ENCODE measurements at places on chromosomes 4 and X.

GRCh38 chrX:42459735-42460134 is 318.2 kb downstream of the PPP1R2C start:
- DNase-seq = no peak

GRCh38 chr4:40744218-40744617 is 5.5 kb upstream of the NSUN7 start:
- no peak for DNase-seq

DNA sequence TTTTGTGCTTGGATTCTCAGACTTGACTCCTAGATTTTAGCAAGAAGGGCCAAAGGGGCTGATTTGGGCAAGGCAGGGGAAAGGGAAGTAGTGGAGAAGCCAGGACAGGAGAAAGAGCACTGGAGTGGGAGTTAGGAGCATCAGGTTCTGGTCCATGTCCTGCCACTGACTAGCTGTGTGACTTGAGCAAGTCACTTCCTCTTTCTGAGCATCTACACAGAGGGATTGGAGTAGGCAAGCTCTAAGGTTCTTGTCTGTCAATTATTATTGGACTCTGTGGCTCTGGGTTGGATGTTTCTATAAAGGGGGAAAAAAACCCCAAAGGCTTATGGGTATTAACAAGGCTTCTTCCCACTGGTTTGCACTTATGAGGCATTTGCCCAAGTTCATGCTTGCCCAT is 24.4 kb downstream of the PLAC1 start:
- no peak for DNase-seq

DNA sequence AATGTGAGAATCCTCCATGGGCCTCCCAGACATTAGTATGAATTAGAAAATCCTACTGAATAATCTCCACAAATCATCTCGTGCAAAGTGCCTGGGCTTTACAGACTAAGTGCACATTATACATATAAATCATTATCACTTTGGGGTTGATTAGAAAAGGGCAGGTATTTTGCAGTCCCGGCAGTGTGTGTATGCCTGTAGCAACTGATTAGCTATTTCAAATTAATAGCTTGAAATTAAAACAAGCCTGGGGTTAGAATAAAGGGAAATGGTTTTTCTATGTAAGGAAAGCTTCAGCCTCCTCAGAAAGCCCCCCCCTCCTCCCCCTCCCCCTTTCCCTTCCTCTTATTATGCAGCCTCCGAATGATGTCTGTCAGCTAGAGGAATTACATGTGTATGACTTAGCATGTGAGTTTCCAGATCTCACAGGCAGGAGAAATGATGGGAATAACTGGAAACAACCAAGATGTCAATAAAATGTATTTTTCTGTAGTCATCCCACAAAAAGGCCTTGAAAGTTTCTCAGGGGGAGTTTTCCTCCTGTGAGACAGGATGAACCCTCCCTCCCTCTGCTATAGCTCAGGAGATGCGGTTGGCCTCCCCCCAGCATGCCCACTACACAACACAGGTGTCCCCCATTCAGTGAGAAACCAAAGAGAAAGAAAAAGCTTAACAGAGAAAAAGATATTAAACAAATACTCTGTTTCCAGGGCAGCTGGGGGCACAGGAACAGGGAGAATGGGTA is 41.2 kb upstream of the RASGEF1B start:
- DNase-seq = no peak

- DNase-seq = no peak
These were observed 430 bp upstream of the TRPC3 start for GRCh38 chr4:121952290-121952689.

DNA sequence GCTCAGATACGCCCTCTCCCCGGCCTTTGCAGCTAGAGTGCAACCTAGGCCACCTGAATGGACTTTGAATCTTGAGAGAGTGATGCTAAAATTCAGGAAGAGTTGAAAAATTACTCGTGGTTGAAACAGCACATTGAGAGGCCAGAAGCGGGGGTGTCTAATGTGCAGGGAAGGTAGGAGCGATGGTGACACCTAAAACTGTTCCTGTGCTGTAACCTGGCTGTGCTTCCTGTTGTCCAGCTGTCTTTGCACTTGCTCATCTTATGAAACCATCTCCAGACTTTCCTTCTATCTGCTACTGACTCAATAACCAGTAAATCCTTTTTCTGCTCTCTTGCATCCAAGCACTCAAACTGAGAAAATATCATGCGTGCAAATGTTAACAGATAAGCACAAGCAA is 106.4 kb upstream of the RPS6KA3 start:
- DNase-seq = no peak

GRCh38 chrX:125101971-125102755 is 217.5 kb upstream of the TEX13C start:
- no peak for DNase-seq

DNA sequence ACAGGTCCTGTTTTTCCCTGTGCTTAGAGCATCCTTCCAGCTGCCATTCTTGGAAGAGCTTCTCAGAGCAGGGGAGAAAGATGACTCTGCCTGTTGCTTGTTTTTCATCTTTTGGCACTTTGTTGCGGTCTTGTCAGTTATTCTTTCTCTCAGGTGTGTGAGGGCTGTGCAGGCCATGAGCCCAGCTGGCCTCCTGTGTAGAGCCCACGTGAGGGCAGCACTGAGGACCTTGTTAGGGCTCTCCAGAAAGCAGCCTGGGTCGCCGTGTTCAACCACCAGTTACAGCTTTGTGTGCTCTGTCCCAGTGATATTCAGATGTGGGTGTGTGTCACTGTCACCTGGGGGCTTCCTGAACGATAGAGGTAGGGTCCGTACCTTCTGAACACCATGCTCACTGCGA is 52.8 kb downstream of the NOP14 start:
- DNase-seq = no peak

- DNase-seq = peak; percentile 29
These were observed 367.0 kb downstream of the BCOR start for GRCh38 chrX:39730662-39731329.

DNA sequence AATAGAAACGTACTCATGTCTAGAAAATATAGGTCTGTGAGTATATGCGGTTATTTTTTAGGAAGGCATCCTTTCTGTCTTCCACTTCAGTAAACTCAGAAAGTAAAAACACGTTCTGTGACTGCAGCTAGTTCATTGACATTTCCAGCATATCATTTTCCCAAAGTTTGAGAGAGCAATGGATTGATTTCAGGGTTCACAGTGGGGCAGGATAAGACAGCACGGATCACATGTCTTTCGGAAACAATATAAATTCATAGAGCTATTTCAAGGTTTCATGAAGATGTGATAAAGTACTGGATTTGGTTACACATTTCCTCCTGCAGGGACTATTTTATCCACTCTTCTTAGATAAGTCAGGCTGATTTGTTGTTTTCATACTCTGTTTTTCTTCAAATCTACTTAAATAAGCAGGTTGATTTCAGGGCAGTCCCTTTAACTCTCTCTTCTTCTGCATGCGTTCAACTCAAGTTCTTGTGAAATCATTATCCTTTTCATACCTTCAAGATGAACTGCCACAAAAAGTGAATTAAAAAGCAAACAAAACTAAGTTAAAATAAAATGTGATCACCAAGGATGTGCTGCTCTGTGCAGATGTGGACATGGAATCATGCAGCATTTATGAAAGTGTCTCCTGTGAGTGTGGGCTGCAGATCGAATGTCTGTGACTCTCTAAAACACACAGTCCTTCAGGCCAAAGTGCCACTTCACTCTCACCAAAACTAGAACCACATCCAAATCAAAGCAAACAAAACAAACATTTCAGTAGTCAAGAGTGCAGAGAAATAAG is 187.7 kb downstream of the UNC5C start:
- DNase-seq = no peak

GRCh38 chr4:36322921-36323354 is 41.5 kb downstream of the DTHD1 start:
- DNase-seq = peak; percentile 32

DNA sequence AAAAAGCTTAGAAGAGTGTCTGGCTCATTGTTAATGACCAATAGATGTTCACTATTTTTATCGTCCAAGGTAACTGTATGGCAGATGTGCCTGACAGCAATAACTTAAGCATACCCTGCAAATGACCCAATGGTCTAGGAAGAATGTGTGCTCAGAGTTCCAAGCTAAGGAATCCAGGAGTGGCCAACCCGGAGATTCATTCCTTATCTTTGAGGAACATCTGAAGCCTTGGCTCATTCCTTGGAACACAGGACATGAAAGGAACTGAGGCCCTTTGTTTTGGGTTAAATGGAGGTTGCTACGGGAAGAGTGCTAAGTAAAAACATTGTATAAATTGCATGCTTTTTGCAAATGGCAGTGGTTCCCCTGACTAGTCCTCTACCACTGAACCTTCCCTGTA is 38.9 kb upstream of the EFNB1 start:
- no peak for DNase-seq

- no peak for DNase-seq
These were observed 43.0 kb upstream of the PDLIM5 start for GRCh38 chr4:94408549-94409374.

DNA sequence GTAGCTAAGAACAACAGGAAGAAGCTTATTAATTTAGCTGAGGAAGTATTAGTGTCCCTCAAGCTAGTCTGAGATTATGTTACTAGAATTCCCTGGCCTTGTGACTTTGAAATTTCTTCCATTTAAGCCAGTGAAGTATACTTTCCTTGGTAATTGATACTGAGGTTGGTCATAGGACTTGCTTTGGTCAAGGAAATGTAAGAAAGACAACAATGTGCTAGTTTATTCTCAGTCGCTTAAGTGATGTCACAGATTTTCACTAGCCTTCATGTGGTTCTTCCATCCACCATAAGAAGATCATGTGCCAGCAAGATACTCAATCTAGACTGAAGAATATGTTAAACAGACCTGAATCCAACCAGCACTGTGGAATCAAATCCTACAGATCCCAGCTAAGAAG is 1140.1 kb downstream of the TECRL start:
- no peak for DNase-seq

DNA sequence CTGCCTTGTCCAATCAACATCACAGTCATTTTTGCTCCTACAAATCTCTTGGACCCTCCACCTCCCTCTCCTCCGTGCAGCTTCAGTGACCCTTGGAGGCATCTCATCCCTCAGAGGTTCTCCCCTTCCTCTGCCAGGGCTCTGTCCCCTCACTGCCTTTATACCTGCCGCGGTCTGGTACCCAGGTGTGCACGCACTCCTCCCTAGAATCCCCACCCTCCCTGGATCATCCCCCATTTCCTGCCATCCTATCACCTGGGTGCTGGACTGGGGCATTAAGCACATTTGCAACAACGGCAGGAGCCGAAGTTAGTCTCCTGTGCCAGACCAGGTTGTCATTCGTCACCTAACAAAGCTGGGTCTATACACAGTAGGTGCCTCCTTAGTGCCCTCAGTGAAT is 10.1 kb downstream of the TMEM271 start:
- DNase-seq = no peak

DNA sequence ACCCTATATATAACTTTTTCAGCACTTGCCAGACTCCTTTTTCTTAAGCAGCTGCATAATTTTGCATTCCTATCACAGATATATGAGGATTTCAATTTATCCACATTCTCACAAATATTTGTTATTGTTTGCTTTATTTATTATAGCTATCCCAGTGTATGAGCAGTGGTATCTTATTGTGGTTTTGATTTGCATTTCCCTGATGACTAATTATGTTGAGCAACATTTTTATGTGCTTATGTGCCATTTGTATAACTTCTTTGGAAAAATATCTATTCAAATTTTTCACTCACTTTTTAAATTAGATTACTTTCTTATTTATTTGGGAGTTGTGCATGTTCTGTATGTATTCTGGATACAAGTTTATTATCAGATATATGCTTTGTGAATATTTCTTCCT is 361.9 kb downstream of the KCTD8 start:
- no peak for DNase-seq

DNA sequence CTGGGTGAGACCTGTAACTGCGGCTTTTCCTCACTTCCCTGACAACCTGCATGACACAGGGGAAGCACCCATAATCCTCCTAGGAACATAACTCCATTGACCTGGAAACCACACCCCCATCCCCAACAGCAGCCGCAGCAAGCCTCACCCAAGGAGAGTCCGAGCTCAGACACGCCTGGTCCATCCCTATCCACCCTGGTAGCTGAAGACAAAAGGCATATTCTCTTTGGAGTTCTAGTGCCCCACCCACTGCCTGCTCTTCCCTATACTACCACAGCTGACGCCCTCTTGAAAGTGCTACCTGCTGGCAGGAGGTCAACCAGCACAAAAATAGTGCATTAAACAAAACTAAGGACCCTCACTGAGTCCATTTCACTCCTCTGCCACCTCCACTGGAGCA is 1080.9 kb upstream of the IGFBP7 start:
- no peak for DNase-seq

GRCh38 chr4:70759627-70760026 is 37.9 kb downstream of the RUFY3 start:
- no peak for DNase-seq

DNA sequence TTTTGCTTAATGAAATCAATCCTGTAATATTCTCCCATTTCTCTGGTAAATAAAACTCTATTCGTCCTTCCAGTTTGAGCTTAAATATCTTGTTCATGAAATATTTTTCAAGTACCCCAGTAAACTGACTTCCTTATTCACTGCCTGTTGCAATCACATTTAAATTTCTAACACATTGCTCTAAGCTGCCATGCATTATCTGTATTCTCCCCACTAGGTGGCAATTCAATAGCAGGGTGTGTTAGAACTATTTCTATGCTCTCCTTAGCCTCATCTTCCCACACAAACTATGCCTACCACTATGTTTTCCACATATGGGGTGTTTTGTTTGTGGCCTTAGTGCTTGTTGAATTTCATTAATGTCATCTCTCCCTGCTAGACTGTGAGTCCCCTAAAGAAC is 377.1 kb upstream of the HS3ST1 start:
- DNase-seq = no peak

DNA sequence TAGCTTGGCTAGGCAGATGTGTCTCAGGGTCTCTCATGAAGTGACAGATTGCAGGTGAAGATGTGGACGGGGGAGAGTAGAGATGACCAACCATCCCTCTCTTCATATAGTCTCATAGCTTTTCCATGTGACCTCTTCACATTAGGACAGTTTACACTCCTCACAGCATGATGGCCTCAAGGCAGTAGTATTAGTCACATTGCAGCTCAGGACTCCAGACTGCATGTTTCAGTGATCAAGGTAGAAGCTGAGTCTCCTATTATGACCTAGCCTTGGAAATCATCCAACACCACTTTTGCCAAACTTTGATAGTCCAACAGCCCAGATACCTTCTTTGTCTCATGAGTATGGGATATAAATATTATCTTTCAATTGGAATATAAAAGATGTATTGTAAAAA is 147.7 kb downstream of the GASK1B start:
- no peak for DNase-seq

GRCh38 chr4:8539661-8540060 is 40.5 kb upstream of the GPR78 start:
- DNase-seq = no peak

GRCh38 chr4:14607578-14607977 is 394.7 kb upstream of the CPEB2 start:
- no peak for DNase-seq

- DNase-seq = no peak
These were observed 86.0 kb upstream of the GIMD1 start for GRCh38 chr4:106454581-106454980.

DNA sequence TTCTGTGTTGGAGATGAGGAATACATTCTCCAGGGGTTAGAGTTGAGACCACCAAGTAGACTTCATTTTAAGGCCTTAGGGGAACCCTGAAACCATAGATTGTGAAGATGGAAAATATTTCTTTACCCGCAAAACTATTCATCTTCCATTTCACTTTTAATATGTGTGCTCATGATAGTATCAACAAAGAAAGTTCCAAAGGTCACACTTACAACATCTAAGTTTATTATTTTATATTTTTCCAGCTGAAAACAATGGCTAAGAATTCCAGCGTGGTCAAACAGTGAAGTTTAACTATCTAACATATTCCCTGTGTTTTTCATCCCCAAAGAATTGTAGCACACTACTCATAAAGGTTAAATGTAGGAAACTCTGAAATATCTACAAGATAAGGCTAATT is 214.5 kb upstream of the GIMD1 start:
- DNase-seq = no peak

GRCh38 chr4:163810755-163811154 is 316.3 kb downstream of the TMA16 start:
- no peak for DNase-seq

Data from stimulated activated CD8-positive, alpha-beta memory T cell treated with anti-CD3 and anti-CD28 coated beads, Interleukin-15, amount 100 ng/mL, for 48 hours (primary cell).